Suprapubic skin (tissue), 4 donors: ENCODE measurements at places on chromosomes 1 and 21. TPM values are rescaled to one million over a fixed set of nuclear protein-coding genes. Genes with fewer than 3 reads are reported as not detected.

DNA sequence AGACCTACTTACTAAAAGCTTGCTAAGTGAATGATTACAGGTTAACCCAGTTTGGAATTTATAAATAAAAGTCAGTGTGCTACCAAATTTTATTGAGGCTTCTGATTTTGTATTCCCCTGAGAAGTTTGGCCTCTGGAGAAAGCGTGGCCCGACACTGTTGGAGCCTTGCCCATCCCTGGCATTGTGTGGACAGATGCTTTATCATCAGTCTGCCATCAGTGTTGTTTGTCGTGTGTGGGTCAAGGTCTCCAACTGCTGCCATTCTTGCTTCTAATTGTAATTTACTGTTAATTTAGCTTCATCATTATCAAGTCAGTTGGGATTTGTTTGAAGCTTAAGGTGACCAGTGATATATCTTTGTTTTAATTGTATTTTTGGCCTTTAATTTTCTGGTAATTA is 62.0 kb upstream of the LPGAT1 start:
- no peak overlapping the region for H3K27ac ChIP-seq
- DNase-seq, result no peak
- H3K27me3 ChIP-seq, result no peaks in the 10 kb centered on the region
- H3K36me3 ChIP-seq, result no peaks in the 10 kb centered on the region
- H3K4me1 ChIP-seq, result no peaks in the 10 kb centered on the region
- no peak overlapping the region for H3K4me3 ChIP-seq

GRCh38 chr1:220786337-220787068 is at the start of gene MTARC1:
MTARC1 (plus strand) TSS chr1:220786913; CDS start chr1:220786945, 32 bp downstream.
- peak within 1 kb of the TSS; percentile 61 for H3K4me3 ChIP-seq
- no peak for DNase-seq
- peaks cover 23% of the 10 kb centered on the region for H3K4me1 ChIP-seq

GRCh38 chr1:113191579-113192076 is 118.6 kb downstream of the LRIG2 start:
- H3K27ac ChIP-seq, result no peak overlapping the region
- no peaks in the 10 kb centered on the region for H3K4me1 ChIP-seq
- DNase-seq, result no peak

DNA sequence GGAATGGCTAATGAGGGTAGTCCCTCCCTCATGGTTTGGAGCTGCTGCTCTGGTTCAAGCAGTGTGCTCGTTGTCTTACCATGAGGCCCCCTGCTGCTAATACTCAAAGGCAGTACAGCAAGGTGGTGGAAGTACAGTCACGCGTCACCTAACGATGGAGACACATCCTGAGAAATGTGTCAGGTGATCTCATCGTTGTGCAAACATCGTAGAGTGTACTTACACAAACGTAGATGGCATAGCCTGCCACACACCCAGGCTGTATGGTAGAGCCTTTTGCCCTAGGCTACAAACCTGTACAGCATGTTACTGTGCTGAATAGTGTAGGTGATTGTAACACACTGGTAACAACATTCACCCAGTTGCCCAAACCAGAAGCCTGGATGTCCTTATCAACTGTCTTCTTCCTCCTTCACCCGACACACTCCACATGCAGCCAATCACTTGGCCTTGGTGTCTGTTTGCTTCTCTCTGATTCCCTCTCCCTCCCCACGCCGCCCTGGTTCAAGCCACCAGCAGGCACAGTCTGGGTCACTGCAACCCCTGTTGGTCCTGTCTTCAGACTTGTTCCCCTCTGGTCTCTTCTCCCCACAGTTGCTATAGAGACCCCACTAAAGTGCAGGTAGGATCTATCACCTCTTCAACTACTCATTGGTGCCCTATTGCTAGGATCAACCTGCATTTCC is 6.0 kb upstream of the KCNA2 start:
- DNase-seq, result peak; percentile 58
- H3K4me3 ChIP-seq, result no peak overlapping the region
- no peak overlapping the region for H3K27ac ChIP-seq
- H3K27me3 ChIP-seq, result peaks cover 87% of the 10 kb centered on the region

GRCh38 chr1:205834751-205835150 is 15.2 kb downstream of the PM20D1 start:
- H3K4me3 ChIP-seq, result no peak overlapping the region
- no peaks in the 10 kb centered on the region for H3K36me3 ChIP-seq
- H3K27me3 ChIP-seq, result no peaks in the 10 kb centered on the region
- no peak for DNase-seq
- no peaks in the 10 kb centered on the region for H3K4me1 ChIP-seq

GRCh38 chr1:18508084-18508483 is 27.4 kb downstream of the KLHDC7A start:
- no peaks in the 10 kb centered on the region for H3K36me3 ChIP-seq
- H3K27me3 ChIP-seq, result peaks cover 10% of the 10 kb centered on the region
- no peak overlapping the region for H3K27ac ChIP-seq
- H3K4me1 ChIP-seq, result no peaks in the 10 kb centered on the region
- DNase-seq, result no peak

- H3K4me3 ChIP-seq, result no peak overlapping the region
- H3K27me3 ChIP-seq, result no peaks in the 10 kb centered on the region
- H3K36me3 ChIP-seq, result no peaks in the 10 kb centered on the region
- H3K27ac ChIP-seq, result no peak overlapping the region
- H3K4me1 ChIP-seq, result no peaks in the 10 kb centered on the region
Observed at GRCh38 chr21:40235528-40235927, 368.3 kb downstream of the PCP4 start.

DNA sequence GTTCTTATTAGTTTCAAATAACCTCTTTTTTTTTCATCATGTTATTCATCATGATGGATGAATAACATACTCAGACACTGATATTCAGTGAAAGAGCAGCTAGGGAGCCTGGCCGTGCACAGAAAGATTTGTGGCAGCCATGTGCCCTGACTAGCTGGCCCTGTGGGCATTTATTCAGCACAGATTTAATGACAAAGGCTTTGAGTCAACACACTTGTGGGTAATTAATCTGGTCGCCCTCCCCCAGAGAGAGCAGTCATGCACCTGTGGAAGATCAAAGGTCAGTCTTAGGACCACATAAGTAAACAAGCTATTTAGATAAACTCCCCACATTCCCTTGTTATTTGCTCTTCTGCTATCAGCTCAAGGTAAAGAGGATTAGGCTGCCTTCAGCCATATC is 153.2 kb upstream of the HMCN1 start:
- H3K4me3 ChIP-seq, result no peak overlapping the region
- H3K4me1 ChIP-seq, result no peaks in the 10 kb centered on the region
- DNase-seq, result no peak

DNA sequence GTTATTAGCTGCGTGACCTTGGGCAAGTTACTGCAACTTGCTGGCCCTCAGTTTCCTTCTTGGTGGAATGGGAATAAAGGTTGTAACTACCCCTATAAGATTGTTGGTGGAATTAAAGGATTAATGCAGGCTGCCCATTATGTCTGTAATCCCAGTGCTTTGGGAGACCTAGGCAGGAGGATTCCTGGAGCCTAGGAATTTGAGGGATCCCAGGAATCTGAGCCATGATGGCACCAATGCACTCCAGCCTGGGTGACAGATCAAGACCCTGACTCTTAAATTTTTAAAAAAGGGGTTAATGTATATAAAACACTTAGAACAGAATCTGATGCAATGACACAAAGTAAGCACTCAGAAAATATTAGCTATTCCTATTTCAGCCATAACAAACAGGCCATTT is 67.3 kb downstream of the PTGER3 start:
- H3K4me3 ChIP-seq, result no peak overlapping the region
- DNase-seq, result no peak
- no peak overlapping the region for H3K27ac ChIP-seq

DNA sequence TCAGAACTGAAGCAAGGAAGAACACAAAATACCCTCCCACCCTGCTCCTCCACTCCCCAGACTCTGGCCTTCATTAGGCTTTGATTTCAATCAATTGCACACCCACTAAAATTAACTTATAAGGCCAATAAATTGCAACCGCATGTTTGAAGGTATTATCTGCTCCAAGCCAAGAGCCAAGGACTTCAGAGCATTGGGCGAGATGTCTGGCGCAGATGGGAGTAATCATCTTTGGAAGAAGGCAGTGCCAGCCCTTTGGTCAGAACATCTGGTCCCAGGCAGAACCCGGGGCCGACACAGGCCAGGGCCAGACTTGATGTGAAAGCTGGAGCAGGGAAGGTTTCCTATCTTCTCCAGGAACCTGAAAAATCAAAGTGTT is 60.0 kb downstream of the SLC66A1 start:
- peaks cover 71% of the 10 kb centered on the region for H3K4me1 ChIP-seq
- DNase-seq, result no peak
- H3K4me3 ChIP-seq, result no peak overlapping the region
- H3K27ac ChIP-seq, result peak overlapping the region; percentile 75

DNA sequence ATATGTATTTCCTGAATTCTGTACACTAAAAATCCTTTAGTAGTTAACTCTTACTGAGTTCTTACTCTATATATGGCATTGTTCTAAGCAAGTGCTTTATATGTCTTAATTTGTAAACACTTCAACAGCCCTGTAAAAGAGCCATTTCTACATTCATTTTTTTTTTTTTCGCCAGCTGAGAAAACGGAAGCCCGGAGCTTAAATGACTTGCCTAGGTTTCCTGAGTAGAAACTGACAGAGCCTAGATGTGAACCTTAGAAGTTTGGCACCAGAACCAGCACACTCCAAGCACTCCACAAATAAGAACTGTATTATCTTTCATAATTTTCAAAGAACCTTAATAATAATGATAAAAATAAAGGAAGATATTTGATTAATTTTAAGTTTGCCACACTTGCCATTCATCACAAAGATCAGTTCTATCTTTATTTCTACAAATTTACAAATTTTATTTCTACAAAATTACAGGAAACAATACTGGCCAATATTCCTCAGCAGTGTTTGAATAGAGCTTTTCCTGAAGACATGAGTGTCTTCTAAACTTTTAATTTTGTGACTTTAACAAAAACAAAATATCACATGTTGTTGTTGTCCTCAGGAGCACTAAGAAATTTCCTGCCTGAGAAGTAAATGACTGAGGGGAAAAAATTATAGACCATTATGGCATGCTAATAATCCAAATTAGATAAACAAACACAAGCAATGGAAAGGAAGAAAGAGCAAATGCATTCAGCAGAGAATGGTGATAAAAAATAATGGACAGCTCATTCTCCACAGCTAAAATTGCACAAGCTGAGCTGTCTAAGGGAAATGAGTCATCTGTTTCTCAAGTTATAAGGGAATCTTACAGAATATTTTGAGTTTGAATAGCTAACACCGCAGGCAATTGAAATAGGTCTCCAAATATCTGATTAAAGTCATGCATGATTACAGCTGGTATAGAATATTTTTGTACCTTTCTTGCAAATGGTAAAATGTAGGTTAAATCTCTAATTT is 71.2 kb downstream of the DPYD start:
- no peaks in the 10 kb centered on the region for H3K36me3 ChIP-seq
- H3K4me3 ChIP-seq, result no peak overlapping the region
- H3K27ac ChIP-seq, result no peak overlapping the region
- H3K4me1 ChIP-seq, result peaks cover 7% of the 10 kb centered on the region
- H3K27me3 ChIP-seq, result no peaks in the 10 kb centered on the region

DNA sequence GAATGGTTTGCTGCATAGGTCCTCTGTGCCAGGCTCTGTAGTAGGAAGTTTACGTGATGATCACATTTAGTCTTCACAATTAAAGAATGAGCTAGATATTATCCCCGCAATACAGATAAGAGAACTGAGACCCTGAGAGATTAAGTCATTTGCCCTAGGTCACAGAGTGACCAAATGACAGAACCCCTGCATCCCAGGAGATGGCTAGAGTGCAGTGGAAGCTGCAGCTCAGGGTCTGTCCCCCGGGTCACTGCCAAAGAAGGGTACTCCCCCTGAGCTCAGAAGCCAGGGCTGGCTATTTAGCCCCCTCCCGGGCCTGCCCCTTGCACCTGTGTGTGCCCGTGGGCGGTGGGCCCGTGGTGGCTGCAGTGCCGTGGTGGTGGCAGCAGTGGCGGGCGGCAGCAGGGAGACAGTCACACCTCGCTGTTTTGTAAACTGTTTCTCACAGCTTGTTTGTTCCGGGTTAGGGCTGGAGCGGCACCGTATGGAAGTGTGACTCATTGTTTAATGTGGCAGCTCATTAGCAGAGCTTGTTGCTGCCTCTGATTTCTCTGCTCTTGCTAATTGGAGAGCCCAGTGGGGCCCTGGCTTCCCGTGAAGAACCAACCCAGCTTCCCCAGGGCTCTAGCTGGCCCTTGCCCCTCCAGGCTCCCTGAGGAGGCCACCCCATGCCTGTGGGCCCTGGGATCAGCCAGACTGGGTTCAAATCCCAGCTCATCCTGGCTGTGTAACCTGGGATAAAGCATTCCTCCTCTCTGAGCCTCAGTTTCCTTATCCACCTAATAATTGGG is 19.3 kb upstream of the FOXO6 start:
- peak overlapping the region; percentile 24 for H3K4me3 ChIP-seq
- H3K27ac ChIP-seq, result peak overlapping the region; percentile 51
- DNase-seq, result peak; percentile 77
- peaks cover 9% of the 10 kb centered on the region for H3K4me1 ChIP-seq

DNA sequence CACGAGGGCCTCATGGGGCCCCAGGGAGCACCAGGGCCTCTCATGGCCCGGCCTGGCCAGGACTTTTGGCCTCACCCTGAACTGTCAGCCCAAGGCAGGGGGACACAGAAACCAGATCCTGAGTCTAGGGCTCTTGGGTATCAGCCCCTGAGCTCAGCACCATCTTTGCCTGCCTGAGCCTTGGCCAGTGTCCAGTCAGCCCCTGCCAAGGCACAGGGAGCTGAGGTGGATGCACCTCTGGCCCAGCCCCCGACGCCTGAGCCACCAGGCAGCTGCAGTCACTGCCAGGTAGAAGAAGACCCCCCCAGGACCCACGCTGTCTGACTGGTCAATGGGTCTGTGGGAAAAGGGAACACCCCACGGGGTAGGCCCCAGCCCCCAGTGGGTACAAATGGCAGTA is 25.3 kb downstream of the CDCA8 start:
- no peaks in the 10 kb centered on the region for H3K36me3 ChIP-seq
- peaks cover 6% of the 10 kb centered on the region for H3K27me3 ChIP-seq
- no peak overlapping the region for H3K4me3 ChIP-seq

- H3K36me3 ChIP-seq, result no peaks in the 10 kb centered on the region
- H3K4me3 ChIP-seq, result peak overlapping the region; percentile 72
- peaks cover 5% of the 10 kb centered on the region for H3K27me3 ChIP-seq
- H3K27ac ChIP-seq, result no peak overlapping the region
Observed at GRCh38 chr1:78044796-78045562, 787 bp upstream of the GIPC2 start.

- no peak overlapping the region for H3K4me3 ChIP-seq
- no peak overlapping the region for H3K27ac ChIP-seq
- peaks cover 9% of the 10 kb centered on the region for H3K4me1 ChIP-seq
- H3K36me3 ChIP-seq, result peaks cover 48% of the 10 kb centered on the region
- no peaks in the 10 kb centered on the region for H3K27me3 ChIP-seq
Observed at GRCh38 chr1:117096951-117097408, 24.6 kb downstream of the TRIM45 start.

GRCh38 chr1:156124557-156125483 is 10.3 kb downstream of the LMNA start:
- H3K4me3 ChIP-seq, result peak overlapping the region; percentile 100
- H3K27ac ChIP-seq, result peak overlapping the region; percentile 100
- H3K4me1 ChIP-seq, result peaks cover 98% of the 10 kb centered on the region
- H3K36me3 ChIP-seq, result no peaks in the 10 kb centered on the region
- H3K27me3 ChIP-seq, result no peaks in the 10 kb centered on the region

- H3K4me3 ChIP-seq, result no peak overlapping the region
- H3K4me1 ChIP-seq, result peaks cover 6% of the 10 kb centered on the region
- no peak for DNase-seq
- no peaks in the 10 kb centered on the region for H3K36me3 ChIP-seq
- H3K27me3 ChIP-seq, result no peaks in the 10 kb centered on the region
- no peak overlapping the region for H3K27ac ChIP-seq
Observed at GRCh38 chr21:34116569-34116968, 43.2 kb downstream of the MRPS6 start.

BRDT gene
- total RNA-seq, result not detected

C1QB gene
- 71.5 TPM for total RNA-seq

TDRD10 gene
- total RNA-seq, result 2.6 TPM

KIF26B gene
- total RNA-seq, result 7.0 TPM

UBASH3A gene
- 0.36 TPM for total RNA-seq
